Kasumi-1 (cell line): ENCODE measurements at places on chromosomes 1 and 21.

- DNase-seq = no peak
Observed at GRCh38 chr1:4796161-4797015, 142.0 kb downstream of the AJAP1 start.

DNA sequence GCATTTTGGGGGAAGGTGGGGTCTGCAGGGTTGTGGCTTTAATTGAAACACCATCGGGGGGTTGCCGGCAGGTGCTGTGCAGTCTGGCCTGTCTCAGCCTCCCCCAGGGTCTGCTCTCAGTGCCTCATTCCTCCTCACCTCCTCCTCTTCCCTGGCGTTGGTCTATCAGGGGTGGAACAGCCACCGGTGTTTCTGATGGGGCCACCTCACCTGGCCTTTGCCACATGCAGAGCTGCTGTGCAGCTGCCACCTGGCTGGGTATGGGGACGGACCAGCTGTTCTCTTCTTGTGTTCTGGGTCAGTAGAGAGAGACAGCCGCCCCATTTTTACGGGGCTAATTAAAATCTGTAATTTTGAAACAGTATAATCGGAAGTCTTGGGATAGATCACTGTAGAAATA lies 53.9 kb downstream of the SPSB1 start:
- DNase-seq = no peak

DNA sequence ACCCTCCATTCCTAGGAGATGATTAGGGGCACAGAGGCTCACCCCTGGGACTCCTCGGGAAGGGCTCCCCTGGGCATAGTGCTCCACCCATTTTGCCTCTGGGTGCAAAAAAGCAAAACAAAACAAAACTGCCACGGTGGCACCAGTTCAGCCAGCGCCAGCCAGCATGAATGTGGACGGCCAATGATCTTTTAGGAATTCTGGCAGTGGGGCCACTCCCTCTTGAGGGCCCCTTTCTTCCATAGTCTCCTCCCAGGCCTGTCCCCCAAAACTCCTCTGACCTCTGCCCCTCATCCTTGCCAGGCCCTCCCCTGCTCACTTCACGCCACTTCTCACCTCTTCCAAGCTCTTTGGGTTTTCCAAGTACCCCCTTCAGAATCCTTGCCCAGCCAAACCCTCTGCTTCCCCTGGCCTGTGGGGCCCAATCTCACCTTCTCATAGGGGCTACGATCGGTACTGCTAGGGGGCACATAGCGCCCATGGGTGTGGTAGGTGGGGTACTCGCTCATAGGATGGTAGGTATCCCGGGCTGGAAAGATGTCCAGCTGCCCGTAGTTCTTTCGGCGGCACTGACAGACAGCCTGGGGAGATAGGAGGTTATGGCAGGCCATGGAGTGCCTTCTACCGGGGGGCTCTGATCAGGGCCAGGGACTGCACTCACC lies 13.3 kb downstream of the TRIM46 start:
- no peak for DNase-seq

DNA sequence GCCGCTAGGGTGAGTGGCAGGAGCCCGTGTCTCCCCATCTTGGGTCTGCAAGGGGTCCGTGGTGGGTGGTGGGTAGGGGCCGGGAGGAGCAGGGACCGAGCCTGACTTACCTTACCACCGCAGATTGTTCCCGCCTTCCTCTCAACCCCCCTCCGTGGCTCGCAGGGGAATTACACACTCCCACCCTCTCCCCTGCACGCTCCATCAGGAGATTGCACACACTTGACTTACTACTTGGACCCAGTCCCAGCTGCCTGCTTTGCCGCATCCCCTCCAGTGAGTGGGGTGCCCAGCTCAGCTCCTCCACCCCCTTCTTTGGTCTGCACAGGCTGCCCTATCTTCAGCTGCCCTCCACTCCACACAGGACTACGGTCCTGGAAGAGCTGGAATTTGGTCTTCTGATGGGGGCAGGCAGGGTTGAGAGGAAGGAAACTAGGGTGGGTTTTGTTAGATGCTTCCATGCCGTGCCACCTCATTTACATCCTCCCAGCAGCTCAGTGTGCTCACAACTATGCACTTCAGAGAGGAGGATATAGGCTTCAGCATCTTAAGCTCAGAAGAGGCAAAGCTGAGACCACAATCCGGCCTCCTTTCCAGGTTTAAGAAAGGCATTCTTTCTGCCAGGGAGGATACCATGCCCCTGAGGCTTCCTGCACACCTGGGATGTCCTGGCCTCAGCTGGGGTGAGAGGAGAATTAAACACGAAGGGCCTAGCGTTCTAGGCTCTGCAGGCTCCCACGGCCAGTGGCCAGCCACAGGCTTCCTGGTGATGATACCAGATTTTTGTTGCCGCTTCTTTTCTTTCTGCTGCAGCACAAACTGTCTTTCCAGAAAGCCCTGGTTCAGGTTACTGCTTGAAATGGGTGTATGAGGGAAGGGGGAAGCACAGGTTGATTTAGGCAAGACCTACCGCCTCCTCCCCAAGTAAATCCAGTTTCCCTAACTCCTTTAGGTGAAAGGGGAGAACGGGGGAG lies 2.3 kb downstream of the KCNC4 start:
- no peak for DNase-seq

GRCh38 chr1:67169496-67169895 lies 3.2 kb downstream of the IL23R start:
- no peak for DNase-seq

DNA sequence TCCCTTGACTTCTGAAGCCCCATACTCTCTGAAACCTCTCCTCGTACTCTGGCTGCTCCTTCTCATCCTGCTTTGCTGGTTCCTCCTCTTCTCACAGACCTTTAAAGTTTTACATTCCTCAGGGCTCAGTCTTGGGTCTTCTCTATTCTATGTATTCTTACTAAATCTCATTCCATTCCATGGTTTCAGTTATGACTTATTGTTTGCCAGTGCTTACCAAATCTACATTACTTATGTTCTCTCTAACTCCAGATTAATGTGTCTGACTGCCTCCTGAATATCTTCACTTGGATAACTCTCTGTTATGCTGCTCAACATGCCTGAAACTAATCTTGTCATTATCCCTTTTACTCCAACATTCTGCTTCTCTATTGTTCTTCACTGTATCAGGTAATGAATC lies 5.4 kb upstream of the SLC35D1 start:
- no peak for DNase-seq

- DNase-seq = no peak
Observed at GRCh38 chr1:54794451-54795355, 6.4 kb downstream of the TTC22 start.

DNA sequence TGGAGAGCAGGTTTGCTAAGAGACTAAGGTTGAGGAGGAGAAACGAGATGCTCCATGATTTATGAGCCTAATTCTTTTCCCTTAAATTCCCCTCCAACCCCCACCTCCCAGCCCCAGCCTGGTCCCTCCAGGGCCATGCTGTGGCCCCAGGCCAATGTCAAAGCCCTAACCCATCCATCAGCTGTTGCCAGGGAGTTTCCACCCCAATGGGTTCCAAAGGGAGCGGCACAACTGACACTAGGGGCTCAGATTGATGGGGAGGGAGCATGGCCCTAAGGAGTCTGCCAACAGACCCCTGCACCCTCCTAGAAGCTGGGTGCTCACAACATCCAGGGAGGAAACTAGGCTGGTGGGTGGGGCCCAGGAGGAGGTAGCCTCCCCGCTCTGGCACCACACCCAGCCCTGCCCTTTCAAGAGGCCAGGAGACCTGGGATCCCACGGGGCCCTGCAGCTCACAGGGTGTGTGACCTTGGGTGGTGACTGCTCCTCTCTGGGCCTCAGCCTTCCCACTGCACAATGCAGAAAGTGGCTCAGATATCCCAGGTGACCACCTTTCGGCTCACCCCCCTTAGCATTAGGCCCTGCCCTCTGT lies 12.9 kb downstream of the AHDC1 start:
- no peak for DNase-seq

- peak; percentile 44 for DNase-seq
Observed at GRCh38 chr1:243712941-243713340, 137.1 kb downstream of the AKT3 start.

DNA sequence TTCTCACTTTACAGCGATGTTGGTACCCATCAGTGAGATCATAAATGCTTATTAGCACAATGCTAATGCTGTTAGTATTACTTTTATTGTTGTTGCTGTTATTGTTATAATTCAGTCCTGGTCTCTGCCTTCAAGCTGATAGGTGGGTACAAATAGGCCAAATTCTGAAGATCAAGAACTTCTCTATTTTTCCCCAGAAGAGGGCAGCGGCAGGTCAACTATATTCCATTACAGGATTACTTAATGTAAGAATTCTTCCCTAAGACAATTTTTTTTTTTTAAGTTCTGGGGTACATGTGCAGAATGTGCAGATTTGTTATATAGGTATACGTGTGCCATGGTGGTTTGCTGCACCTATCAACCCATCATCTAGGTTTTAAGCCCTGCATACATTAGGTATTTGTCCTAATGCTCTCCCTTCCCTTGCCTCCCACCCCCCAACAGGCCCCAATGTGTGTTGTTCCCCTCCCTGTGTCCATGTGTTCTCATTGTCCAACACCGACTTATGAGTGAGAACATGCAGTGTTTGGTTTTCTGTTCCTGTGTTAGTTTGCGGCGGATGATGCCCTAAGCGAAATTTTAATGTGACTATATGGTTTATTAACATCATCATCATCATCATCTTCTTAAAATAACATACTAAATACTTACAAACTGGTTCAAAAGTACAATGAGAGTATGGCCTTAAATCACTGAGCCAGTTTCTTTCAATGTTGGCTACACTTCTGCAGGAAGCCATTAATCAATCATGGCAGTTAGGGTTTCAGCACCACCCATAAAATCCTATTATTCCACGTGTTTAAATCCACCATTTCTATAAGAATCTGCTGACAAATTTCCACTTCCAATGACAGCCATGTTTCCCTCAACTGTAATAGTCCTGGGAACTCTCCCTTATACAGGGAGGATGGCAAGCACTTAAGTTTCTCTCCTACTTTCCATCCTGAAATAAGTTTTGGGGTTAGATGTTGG lies 19.2 kb downstream of the SLC19A2 start:
- DNase-seq = peak; percentile 72

GRCh38 chr1:111834956-111835355 lies 79.3 kb downstream of the DDX20 start:
- DNase-seq = no peak

DNA sequence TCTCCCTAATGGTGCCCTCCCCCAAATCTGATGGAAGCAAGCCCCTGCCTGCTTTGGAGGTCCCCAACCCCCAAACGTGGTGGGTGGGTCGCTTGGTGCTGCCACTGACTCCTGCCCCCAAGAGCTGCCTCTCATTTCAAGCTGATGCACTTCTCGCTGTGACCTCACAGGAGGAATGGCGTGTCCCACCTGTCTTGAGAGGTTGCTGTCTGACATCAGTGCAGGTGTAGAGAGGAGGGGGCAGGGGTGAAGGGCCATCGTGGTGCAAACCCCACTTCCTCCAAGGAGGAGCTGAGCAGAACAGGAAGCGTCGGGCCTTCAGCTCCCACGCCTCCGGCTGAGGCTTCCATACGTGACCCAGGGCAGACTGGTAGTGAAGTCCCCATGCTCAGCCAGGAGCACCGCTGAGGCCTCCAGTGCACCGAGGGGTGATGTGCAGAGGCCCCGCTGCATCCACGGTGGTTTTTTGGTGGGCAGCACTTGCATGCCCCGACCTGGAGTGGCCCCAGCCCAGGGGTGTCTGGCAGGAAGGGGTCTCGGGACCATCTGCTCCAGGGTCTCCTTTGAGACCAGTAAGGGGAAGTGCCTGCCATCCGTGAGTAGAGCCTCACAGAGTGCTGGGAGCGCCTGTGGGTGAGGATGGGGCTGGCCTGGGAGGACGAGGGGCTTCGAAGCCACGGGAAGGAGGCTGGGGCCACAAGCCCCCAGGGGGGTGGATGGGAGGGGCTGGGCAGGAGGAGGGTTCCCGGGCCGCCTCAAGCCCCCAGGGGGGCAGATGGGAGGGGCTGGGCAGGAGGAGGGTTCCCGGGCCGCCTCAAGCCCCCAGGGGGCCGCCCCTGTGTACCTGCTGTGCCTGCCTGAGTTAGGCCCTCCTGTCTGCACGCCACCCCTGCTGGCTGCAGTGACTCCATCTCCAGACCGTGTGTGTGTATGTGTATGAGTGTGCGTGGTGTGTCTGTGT lies 39.8 kb downstream of the WDR4 start:
- DNase-seq = peak; percentile 51

- no peak for DNase-seq
Observed at GRCh38 chr1:77565321-77565720, 117.1 kb downstream of the ZZZ3 start.

DNA sequence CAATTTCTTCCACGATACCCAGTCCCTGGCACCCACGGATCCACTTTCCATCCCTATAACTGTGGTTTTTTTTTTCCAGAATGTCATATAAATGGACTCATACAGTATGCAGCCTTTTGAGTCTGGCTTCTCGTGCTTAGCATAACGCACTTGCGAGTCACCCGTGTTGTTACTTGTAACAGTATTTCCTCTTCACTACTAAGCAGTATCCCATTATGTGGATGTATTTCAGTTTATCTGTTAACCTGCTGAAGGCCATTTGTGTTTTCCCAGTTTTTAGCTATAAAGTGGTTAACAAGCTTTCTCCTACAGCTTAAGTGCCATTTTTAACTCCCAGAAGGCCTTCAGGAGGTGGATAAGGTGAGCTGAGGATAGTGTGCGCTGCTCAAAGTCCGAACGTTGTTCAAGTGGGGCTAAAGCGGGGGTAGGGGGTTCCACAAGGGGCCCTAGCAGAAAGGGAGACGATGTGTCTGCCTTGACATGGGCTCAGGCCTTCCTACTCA lies 829 bp downstream of the ADAR start:
- peak; percentile 28 for DNase-seq

DNA sequence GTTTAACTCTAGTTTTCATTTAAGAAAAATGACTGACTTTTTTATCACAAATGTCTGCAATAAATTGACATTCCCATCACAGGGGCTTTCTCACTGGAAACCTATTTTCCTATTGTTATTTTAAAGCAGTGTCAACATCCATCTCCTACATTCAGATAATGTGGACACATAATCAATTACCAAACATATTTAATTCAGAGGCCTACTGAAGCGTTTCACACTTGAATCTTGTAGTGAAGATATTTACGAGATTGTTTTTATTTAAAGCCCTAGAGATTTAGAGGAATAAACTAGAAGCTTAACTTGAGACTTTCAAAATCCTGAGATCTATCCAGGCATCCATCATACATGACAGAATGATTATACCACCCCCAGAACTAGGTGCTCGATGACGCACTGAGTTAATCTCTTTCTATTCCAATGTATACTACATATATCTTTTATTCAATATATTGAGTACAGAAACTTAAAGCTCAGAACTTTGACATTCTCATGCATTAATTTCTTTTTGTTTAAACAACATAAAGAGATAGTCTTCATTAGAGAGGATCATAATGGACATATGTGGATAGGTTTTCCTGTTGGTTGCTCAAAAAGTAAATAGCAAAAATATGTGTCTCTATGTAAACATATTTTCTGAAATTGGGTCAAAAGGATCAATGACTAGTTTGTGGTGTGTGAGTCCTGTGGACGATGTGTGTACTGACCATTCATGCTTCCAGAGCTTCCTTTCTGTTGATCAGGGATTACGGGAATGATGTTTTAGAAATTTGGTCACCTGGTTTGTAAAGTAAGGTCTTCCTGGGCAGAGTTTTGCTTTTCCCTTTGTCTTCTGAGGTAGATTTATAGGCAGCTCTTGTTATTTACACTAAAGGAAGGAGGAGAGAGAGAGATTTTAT lies 171.5 kb upstream of the HMCN1 start:
- DNase-seq = no peak
